PC-3 (cell line): ENCODE measurements at places on chromosomes 5 and 9. TPM values are rescaled to one million over a fixed set of nuclear protein-coding genes. Genes with fewer than 3 reads are reported as not detected.

The PCDHB7 gene
- 0.22 TPM in 1 of 2 replicates, not detected in the other for total RNA-seq

DNA sequence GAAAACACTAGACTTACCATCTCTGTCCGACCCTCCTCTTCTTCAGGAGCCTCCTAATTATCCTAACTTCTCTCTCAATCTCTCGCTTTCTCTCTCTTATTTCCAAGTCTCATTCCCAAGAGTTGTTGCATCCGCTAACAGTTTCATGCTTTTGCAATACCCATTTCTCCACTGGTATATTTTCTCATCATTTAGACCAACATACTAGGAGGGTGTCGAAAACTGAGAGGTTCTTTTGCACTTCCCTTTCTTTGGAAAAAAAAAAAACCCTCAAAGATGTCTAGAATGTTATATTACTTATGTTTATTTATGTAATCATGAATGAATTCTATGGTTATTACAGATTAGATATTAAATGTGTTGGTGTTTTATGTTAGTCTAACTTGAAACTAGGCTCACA, 35.9 kb downstream of the SPZ1 start:
- DNase-seq = no peak

The SLC6A19 gene
- total RNA-seq = not detected in 2 replicates

- DNase-seq = no peak
Measured at GRCh38 chr9:136013524-136014034, 52.4 kb upstream of the UBAC1 start.

GRCh38 chr9:108383796-108384195, 472.0 kb downstream of the ACTL7B start:
- DNase-seq = peak; percentile 7

DNA sequence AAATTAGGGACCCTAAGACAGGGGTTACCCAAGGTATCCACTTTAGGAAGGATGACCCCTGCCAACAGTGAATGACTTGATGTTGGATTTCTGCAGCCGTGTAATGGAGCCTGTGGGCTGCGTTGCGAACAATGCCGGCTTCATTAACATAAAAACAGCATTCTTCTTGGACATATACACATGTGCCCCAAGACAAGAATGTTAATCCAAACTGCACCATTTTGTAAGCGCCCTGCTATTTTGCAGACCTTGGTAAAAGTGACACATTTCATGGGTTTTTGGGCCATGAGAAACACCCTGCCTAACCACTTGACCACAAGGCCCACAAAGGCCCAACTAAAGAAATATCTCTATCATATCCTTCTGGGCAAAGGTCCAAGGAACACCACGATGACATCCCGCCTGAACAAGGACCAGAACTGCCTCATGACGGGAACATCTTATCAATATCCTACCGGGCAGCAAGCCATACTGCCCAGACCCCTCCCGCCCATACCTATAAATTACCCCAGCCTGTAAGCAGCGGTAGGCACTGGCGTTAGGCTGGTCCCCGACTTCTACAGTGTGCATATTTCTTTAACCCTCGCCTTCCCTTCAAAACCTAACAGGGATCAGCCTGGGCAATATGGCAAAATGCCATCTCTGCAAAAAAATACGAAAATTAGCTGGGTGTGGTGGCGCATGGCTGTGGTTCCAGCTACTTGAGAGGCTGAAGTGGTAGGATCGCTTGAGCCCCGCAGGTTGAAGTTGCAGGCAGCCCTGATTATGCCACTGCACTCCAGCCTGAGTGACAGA, 9.7 kb upstream of the PDCD1LG2 start:
- DNase-seq = peak; percentile 47

The LURAP1L gene
- 16.4 and 16.9 TPM in 2 replicates for total RNA-seq

DNA sequence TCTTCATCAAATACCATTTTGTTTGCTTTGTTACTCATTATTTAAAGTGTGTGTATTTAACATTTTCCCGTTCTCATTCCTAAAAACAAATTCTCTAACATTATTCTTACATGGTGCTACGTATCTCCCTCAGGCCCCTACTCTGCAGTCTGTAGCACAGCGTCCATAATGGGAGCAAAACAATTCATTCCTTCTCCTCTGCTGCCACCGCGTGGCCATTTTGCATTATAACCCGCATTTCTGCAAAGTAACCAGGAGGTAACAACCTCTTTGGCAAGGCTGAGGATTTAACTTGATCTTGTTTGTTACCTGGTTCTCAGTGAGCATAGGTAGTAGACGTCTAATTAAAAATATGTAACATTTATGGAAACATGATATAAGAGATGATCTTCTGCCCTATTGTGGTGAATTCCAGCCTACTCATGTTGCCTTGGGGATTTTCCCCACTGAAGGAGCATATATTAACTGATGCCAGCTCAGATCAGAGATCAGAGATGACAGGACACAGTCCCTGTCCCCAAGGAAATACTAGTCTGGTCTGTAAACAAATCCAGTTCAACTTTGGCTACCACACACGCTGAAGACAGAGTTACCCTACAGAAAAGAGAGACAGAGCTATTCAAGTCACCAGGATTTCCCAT, 10.5 kb downstream of the OR1K1 start:
- peak; percentile 86 for DNase-seq

The GPR150 gene
- total RNA-seq = 0.35 TPM in 1 of 2 replicates, not detected in the other

DNA sequence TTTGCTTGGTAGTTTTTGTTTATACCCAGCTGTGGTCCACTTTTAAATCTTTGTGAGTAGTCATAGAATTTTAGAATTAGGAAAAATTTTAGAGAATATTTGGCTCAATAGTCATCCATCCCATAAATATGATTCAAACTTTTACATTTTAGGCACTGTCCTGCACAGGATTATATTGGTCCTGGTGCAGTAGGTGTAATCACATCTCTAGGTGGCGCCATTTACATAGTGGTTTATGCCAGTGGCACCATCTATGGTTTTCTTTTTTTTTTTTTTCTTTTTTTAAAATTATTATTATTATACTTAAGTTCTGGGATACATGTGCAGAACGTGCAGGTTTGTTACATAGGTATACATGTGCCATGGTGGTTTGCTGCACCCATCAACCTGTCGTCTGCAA, 260.7 kb upstream of the KCNN2 start:
- peak; percentile 64 for DNase-seq

DNA sequence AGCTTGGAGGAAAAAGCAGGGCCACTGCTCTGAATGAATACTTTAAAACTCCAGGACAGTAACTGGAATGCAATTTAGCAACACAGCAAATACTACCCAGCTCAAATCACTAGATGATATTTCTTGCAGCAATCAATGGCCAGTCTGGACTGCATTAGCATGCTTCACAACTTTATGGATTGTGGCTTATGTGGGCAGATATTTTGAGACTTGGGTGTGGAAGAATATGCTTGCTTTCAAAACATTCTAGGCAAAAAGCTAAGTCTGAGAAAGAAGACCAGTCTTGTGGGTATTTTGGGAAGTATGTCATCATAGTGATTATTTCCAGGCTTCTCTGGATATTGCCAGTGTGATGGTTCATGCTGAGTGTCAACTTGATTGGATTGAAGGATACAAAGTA, 3.1 kb downstream of the RANBP3L start:
- no peak for DNase-seq

The SARDH gene
- total RNA-seq = 2.5 and 3.4 TPM in 2 replicates

GRCh38 chr9:95584176-95584575, 67.4 kb upstream of the PTCH1 start:
- DNase-seq = no peak

The GABRB2 gene
- total RNA-seq = not detected in 2 replicates

The MELK gene
- total RNA-seq = 40.8 and 43.9 TPM in 2 replicates

- no peak for DNase-seq
Measured at GRCh38 chr5:140556438-140556837, 835 bp downstream of the SRA1 start.

- DNase-seq = peak; percentile 92
Measured at GRCh38 chr5:81303563-81303962, 2.2 kb downstream of the ZCCHC9 start.

The ZNF883 gene
- not detected in 2 replicates for total RNA-seq

The SLC34A1 gene
- total RNA-seq = 0.07 and 0.12 TPM in 2 replicates

DNA sequence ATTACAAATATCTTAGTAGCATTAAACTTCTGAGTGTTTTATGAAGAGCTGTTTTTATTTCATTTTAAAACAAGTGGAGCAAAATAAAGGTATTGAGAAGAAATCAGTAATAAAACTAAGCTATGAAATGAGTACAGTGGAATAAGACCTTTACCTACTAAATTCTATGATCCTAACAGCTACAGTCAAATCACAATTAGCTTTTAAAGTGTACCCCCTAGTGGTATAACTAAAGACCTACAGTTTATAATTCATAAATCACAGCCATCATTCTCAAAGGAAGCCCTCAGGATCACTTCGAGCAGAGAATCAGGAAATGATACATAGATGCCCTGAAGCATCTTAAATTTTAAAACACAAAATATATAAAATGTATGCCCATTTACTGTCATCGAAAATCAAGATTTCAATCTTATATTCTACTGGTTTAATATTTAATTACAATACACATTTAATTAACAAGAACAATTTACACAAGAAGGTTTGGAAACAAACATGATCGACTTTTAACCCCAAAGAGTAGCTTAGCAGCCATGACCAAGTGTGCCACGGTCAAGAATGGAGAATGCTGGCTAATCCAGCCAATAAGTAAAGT, 12.3 kb downstream of the CCNH start:
- DNase-seq = peak; percentile 78

The MTAP gene
- 33.7 and 34.7 TPM in 2 replicates for total RNA-seq

GRCh38 chr5:119355685-119356611, at the start of gene TNFAIP8:
Gene TNFAIP8, plus strand, starts transcription at chr5:119356019. Its CDS starts 72 bp downstream, at chr5:119356091.
- DNase-seq = peak; percentile 69

GRCh38 chr5:34487159-34487879, 168.8 kb upstream of the RAI14 start:
- DNase-seq = peak; percentile 94

DNA sequence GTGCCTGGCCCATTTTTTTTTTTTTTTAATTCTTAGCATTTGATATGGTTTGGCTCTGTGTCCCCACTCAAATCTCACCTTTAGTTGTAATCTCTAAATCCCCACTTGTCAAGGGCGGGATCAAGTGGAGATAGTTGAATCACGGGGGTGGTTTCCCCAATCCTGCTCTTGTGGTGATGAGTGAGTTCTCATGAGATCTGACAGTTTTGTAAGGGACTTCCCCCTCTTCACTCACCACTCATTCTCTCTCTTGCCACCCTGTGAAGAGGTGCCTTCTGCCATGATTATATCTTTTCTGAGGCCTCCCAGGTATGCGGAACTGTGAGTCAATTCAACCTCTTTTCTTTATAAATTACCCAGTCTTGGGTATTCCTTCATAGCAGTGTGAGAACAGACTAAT, 27.2 kb downstream of the NDUFAF2 start:
- no peak for DNase-seq

DNA sequence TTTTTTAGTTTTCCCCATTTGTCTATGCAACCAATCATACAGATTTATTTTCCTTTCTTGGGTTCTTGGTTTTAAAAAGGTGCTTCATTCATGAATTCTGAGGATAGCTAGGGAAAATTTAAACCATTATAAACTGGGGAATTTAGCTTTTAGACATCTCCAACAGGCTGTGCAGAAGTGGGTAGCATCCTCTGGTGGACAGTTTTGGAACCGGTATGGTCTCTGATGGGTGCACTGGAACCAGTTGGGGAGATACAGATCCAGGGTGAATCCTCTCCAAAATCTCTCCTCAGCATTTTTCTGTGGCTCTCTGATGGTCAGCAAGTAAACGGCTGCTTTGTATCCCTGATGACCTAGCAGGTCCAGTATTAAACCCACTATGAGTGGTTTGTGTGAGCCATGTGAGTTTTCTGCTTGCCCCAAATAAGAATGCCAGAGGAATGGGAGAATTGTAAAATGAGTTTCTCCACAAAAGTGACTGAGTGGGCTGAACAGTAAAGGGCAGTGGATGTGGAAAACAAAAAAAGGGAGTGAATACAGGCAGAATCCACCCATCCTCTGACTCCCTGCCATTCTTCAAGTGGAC, 9.1 kb upstream of the DNAJC25 start:
- peak; percentile 52 for DNase-seq

DNA sequence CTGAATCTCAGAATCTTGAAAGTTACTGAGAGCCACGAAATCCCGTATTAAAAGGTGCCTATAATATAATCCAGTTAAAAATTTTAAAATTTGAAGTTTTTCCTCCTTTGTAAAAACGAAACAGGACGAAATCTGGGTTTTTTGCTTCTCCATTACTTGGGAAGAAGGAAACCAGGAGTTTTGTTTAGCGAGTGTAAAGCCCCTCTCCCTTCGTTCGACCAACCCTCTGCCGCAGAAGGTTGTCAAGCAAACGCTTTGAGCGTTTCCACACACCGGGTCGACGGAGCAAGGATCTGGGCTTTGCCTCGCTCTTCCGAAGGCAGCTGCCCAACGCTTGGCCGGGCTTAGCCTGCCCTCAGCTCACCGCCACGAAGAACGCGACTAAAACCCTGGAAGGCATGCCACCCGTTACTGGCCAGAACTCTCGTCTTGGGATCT, 1.6 kb upstream of the FOXE1 start:
- DNase-seq = no peak

The CNTNAP3B gene
- total RNA-seq = 10.3 and 12.5 TPM in 2 replicates

The GPR151 gene
- total RNA-seq = not detected in 2 replicates

The EIF4E1B gene
- not detected in 2 replicates for total RNA-seq

DNA sequence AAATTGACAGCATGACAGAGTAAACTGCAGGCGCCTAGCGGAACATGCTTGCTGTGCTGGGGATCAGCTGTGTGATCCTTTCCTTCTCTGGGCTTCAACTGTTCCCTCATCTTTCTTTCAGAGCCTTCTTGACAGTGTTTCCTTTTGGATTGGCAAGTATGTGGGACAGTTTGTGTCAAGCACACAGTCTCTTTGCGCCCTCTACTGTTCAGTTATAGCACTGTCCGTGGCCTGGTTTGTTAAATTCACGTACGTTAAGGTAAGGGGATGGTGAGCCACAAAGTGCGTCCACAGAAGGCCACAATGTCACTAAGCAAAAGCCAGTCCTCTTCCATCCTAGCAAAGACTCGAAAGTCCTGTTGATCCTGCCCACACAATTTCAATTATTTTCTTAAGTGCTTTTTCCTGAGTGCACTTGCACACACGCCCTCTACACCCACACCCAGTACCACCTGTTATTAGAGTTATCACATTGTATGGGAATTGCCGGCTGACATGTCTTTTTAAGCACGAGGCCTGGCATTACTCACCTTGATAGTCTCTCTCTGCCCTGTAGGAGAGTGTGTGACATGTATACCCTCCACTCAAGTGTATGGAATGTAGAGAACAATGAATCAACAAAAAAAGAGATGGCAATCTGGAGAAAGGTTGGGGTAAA, 22.5 kb upstream of the PTPN3 start:
- peak; percentile 87 for DNase-seq

DNA sequence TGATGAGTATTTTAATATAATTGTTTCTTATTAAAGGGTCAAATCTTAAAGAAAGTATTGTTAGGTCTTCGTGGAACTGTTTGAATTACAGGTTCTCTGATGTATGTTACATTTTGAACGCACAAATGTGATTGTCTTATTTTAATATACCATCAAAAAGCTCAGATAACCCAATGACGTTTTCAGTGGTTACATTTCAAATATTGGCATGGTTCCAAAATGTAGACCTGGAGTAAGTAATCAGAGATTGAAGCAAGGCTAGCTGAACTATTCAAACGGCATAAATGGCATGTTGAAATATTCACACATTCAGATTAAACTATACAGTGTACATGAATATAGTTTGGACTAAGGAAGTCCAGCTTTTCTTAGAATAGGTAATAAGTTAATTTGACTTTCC, 281.7 kb upstream of the EFNA5 start:
- no peak for DNase-seq

The SLC36A2 gene
- not detected in 2 replicates for total RNA-seq
